ENCODE measurements at places on chromosomes 1 and 21.

DNA sequence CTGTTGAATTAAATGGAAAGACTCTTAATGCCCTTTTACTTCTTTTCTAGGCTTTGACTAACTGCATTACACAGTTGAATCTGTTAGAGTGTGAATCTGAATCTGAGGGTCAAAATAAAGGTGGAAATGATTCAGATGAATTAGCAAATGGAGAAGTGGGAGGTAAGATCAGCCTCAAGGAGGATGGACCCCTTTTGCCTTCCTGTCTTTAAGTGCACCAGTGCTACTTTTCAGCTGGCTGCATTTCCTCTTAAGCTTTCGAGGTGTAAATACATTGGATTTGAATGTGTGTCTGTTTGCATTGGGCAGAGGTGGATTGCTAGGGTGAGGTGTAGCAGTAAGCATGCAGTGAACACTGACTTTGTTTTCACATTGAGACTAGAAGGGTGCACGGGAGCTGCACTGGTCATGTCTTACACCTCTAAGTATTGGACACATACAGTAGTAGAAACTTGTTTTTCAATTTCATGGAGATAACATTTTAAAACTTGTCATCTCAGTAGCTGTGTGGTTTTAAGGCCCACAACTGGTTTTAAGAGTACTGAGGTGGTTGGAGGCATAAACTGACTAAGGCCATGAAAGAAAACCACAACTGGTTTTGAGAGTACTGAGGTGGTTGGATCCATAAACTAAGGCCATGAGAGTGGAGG lies 35.4 kb downstream of the MIA3 start:
- no peak for DNase-seq

DNA sequence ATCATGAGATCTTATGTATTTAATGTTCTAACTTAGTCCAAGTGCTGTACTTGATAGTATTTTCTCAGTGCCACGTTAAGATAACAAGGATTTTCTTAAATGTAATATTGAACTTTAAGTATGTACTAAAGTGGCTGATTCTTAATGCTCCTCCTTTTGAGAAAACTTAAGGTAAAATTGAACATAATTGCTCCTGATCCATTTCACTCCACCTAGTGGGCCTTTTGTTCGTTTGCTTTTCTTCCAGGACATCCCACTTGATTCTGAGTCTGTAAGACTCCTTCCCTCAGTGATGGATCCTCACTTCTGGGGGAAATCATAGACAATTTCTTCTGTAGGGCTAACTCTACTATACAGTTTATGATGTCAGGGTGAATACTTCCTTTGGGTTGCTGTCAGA lies 173.1 kb downstream of the LMO4 start:
- DNase-seq = no peak

DNA sequence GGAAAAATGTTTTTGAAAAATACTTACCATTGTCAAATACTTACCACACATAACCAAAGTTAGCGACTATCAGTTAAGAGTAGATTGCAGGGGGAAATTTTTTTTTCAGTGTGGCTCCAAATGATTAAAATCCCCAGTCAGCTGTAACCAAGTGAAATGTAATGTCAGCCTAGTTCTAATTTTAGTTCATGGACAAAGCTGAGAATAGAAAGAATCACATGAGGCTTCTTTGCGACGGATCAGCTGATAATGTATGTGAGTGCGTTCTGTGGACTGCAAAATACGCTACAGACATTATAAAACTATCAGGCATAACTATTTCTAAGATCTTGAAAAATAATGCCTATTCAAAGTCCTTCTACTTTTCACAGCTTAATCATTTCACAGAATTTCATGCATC lies at the start of gene LRRC39:
LRRC39 (minus strand) TSS at position 166 of the 400 bp plus-strand sequence. CDS start 9,740 bp downstream, outside the sequence.
- DNase-seq = no peak

GRCh38 chr21:33940164-33940880 lies 24.7 kb upstream of the ATP5PO start:
- DNase-seq = no peak

GRCh38 chr1:160755461-160755860 lies 16.4 kb downstream of the SLAMF7 start:
- DNase-seq = no peak

DNA sequence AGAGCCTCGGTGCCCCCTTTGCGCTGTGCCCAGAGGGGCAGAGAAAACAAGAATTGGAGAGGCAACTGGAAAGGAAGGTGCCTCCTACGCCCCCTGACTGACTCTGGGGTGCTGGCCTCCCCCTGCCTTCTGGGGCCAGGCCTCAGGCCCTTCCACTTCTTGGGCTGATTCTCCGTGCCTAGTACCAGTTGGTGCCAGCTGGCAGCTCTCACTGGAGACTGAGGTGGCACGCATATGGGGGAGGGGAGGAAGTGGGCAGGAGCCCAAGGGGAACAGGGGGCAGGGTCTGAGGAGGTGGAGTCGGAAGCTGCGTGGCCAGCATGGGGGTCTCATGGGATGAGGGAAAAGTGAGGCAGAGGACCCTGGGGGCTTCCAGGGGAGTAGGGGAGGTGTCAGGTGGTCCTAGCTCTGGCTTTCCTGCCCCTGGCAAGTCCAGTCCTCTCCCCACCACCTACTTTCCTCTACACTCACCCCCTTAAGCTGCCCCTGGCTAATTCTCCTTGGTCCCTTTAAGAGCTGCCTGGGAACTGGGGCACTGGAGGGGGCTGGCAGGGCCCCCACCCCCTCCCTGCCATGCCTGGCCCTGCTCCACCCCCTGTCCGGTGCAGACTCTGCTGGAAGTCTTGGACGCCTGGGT lies 6.5 kb upstream of the SEMA4A start:
- DNase-seq = no peak

GRCh38 chr1:45381243-45381642 lies 41.0 kb upstream of the MUTYH start:
- peak; percentile 28 for DNase-seq

GRCh38 chr21:40373761-40374160 lies 473.2 kb downstream of the DSCAM start:
- no peak for DNase-seq

DNA sequence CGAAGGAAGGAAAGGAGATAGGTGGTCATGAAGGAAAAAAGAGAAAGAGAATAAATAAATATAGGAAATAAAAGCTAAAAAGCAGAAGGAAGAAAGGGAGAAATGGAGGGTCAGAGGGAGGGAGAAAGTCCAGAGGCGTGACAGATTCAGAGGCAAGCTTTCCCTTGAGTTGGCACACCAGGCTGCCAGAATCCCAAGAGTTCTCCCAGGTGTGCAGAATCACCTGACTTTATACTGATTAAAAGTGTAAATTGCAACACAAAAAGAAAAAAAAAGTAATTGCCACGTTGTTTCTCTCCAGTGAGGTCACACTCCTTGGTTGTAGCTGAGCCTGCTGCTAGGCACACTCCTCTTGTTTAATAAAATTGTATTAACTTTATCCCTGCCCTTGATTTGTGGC lies 669.9 kb upstream of the PKN2 start:
- no peak for DNase-seq

DNA sequence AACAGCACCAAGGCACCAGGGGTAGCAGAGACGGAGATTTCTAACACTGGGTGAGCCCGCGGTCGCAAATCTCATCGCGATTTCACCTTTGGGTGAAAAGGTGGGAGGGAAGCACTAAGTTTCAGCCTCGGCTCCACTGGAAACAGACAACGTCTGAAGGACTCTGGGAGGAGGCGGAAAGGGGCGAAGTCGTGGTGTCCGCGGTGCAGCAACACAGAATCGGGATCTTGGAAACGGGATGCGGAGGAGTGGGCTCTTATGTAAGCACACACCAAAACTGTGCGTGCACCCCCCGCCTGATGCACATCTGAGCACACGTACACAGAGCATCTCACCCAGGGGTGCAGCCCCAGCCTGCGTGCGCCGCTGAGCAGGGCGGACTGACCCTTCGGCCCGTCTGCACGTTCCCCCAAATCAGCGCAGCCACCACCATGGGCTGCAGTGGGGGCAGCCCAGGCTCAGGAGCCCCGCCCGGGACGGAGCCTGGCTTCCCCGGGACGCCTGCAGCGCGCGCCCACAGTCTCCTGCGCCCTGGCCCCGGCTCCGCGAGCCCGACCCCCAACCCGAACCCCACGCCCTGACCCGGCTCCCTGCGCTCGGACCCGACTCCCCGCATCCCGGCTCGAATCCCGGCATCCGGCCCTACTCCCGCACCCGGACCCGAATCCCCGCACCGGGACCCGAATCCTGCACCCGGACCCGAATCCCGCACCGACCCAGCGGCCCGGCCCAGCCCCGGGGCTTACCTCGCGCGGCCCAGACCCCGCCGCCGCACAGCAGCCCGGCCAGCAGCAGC lies 670 bp downstream of the CLSTN1 start:
- DNase-seq = no peak

DNA sequence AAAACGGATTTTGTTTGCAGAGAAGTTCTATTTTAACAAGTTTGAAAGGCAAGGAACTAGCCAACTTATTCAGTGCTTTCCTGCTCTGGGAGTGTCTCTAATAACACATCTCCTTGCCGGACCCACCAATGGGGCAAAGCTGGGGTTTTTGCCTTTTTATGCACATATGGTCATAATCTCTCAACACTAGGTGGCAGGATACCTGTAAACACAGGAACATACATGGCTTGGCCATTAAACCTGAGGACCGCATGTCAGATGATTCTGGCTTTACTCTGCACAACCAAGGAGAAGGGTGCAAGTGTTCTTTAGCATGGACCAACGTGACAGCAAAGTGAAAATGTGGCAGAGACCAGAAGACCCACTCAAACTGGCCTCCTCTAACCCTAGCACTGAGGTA lies 4.9 kb downstream of the TMEM9 start:
- no peak for DNase-seq

DNA sequence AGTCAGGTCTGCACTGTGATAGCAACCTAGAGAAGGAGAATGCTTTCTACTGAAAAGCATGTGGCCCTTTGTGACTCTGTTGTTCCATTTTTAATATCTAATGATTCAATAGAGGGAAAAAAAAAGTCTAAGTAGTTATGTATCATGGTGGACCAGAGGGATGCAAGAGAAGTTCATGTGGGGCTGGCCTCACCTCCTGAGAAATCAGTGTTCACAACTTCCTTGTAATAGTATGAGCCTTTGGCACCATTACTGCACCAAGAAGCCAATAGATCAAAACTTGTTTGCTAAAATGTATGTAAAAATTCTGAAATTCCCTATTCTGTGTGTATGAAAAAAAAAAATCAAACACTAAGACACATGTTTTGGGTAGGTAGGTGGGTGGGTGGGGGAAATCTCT lies 5.0 kb downstream of the ZBTB17 start:
- no peak for DNase-seq

DNA sequence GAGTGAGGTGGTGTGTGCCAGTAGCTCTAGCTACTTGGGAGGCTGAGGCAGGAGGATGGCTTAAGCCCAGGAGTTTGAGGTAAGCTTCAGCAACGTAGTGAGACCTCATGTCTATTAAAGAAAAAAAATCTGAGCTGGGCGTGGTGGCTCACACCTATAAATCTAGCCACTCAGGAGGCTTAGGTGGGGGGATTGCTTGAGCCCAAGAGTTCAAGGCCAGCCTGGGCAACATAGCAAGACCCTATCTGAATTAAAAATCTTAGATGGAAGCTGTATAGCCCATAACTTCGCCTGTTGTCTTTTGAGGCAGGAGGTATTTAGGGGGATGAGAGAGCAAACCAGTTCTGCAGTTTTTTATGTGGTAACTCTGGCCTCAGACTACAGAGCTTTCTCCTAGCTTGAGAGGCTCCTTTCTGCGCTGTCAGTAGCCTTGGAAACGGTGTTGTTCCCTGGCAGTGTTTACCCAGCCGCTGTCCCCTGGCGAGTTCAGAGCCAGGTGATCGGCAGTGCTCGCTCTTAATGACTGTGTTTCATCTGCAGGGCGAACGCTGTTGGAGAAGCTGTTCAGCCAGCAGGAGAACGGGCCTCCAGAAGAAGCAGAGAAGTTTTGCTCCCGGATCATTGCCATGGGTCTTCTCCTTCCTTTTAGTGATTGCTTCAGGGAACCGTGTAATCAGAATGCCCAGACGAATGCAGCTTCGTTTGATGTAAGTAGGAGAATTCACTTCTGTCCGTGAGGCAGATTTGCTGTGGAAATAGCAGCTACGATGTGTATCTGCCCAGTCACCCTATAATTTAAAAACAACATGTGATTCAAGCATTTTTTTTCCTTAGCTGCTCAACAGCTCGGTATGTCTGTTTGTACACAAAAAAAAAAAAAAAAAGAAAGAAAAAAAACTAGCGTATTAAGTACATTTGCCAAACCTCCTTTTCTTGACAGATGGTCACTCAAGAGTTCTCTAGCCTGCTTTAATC lies 31.2 kb downstream of the FMN2 start:
- no peak for DNase-seq

DNA sequence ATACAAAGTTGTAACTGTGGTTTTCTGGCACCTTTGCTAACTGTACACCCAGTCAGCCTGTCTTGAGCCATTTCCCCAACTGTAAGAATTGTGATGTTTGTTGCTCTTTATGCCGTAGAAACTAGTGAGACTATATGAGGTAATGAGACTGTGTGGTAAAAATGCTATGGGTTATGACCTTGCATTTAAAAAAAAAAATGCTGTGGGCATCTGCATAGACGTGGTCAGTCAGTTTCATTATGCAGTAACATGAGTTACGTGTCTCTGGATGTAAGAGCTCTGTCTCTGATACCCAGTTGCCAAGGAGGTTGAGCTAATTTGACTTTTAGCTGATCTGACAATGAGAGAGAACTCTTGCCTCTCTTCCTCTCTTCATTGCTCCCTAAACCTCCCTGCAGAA lies 80.6 kb upstream of the LAMC2 start:
- no peak for DNase-seq

DNA sequence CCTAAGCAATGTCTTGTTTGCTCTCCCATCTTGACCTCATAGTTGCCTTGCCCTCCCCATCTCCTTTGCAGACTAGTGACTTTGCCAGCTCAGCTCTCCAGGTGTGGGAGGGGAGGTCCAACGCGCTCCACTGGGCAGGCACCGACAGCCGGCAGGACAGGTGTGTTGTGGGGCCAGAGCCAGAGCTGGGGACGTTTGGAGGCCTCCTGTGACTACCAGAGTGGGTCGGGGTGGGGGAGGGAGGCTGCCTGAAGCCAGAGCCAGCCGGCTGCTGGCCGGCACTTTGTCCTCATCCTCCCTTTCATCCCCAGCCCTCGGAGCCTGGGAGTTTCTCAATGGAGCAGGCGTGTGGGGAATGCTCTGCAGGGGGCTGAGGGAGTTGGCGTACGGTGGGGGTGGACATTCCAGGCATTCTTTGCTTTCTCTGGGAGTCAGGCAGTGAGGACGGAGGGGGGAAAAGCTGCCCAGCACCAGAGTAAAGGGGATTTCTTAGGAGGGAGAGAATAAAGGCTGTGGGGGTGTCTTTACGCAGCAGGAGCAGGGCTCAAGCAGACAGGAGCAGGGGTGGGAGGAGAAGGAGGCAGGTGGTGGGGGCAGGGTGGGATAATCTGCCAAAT lies 20.2 kb downstream of the NUAK2 start:
- DNase-seq = no peak

GRCh38 chr1:81509594-81509993 lies 291.1 kb upstream of the ADGRL2 start:
- peak; percentile 17 for DNase-seq

DNA sequence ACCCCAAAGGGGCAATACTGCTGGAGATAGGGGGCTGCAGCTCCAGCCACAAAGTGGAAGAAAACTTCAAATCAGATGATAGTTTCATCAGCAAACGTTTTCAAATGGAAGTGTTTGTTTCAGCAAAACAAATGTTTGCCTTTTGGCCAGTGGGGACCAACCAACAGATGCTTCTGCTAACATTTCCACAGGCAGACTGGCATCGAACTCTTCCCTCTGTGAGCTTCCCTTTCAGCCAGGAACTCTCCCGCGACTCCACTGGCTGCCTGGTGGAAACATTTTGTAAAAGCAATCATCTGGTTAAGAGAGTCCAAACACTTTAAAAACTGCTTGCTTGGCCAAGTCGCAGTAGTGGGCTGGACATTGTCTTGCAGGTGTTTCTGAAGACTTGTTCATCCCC lies 30.7 kb downstream of the CENPF start:
- DNase-seq = no peak

- no peak for DNase-seq
These were observed 99.7 kb downstream of the SPAG17 start for GRCh38 chr1:118085365-118085764.

GRCh38 chr1:109617291-109617801 lies 2.1 kb downstream of the GNAT2 start:
- no peak for DNase-seq
